ENCODE measurements at places on chromosomes 11 and 22.

DNA sequence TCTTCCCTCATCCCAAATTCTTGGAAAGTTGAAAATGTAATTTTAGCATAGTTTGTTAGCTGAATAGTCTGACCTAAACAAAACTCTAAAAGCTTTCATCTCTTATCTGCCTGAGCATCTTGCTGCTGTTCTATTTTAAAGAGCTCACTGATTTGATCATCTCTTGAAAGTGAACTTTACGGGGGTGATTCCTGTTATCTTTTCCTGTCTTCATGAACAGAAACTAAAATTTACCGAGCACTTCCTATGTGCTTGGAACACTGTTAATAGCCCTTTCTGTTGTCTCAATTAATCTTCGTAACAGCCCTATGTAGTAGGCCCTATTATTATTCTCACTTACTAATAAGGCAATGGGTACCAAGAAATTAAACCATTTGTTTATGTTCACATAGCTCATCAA is 12.3 kb downstream of the AMOTL1 start:
- DNase-seq, result no peak

DNA sequence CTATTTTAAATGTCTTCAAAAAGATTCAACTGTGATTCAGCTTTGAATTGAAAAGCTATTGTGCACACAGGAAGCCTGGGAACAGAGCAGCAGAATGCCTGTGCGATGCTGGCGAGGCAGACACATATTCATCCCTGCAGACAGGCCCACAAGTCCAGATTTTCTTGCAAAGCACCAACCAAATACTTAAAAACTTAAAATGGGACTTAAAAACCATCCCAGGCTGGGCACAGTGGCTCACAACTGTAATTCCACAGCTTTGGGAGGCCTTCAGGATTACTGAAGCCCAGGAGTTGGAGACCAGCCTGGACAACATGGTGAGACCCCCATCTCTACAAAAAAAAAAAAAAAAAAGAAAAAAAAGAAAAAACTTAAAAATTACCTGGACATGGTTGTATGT is 122.6 kb upstream of the SERPIND1 start:
- no peak for DNase-seq

DNA sequence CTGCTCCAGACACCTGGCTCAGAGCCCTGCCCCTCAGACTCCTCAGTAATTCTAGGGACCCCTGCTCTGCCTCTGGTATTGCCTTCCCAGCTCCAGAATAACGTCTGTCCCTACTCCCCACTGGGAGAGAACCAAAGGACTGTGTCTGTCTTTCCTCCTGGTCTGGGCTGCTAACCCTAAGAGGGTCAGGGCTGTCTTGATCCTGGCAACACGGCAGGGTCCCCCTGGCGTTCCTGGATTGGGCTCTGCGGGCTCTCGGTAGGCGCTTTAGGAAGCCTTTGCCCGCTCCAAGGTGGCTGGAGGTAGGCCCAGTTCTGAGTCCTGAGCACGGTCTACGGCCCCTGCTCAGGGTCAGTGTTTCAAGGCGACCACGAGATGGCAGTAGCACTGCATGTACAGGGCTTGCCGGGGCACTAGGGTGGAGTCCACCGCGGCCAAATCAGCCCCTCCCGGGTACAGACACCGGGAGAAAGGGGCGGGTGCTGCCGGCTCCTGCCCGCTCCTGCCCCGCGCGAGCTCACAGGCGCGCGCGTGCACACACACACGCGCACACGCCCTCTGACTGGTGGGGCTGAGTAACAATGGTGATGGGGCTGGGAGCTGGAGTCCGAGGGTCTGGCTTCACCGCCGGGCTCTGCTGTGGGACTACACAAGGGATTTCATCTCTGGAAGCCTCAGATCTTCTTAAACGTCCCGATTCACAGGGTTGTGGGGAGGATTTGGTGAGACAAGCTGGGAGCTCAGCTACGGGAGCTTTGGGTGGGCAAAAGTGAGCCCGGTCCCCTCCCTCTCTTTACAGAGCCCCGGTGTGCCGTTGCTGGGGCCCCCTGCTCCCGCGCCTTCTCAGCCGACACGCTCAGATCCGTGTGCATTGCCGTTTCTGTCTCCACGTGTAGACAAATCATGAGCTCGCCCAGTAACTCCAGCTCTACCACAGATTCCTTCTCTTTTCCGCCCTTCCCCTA is 30.1 kb upstream of the HMOX1 start:
- DNase-seq, result peak; percentile 91

- no peak for DNase-seq
These were observed 13.0 kb upstream of the FCHSD2 start for GRCh38 chr11:73155102-73155501.

- no peak for DNase-seq
These were observed 107.1 kb upstream of the DDI1 start for GRCh38 chr11:103929170-103929903.

DNA sequence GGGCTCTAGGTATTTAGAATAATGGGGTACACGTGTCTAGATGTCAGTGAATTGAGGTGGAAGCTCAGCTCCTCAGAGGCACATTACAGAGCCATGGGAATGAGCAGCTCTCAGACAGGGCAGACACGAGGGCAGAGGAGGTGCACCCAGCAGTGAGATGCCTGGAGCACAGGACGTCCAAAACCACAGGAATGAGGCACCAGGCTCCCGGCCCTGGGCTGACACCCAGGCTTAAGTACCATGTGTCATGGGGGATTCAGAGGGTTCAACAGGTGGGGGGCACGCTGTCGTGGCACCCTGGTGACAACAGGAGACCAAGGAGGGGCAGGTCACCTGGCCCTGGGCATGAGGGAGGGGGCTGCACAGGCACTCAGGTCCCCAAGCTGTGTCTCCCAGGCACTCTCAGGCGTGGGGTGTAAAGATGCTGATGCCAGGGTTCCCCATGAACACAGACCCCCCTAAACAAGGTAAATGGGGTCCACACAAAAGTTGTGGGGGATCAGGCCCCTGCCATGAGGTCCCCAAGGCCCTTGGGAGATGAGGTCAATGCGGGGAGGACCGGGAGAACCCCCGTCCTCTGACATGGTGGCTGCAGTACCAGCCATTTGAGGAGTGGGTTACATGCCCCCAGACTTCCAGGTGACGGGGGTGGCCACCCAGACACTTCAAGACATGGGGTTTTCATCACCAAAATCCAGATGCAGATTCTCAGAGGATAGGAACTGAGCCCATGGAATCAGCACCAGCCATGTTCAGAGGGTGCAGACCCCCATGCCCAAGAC is 5.6 kb upstream of the SYT8 start:
- no peak for DNase-seq

GRCh38 chr11:26730414-26731083 is 8.7 kb upstream of the SLC5A12 start:
- DNase-seq, result no peak
